ENCODE measurements at places on chromosomes 4 and X.

GRCh38 chr4:105952591-105952990 lies 57.3 kb downstream of the NPNT start:
- no peak for DNase-seq

GRCh38 chr4:2091990-2092668 lies 33.0 kb downstream of the NAT8L start:
- no peak for DNase-seq

- DNase-seq: no peak
Observed at GRCh38 chr4:83180431-83180968, 66.0 kb upstream of the PLAC8 start.

- DNase-seq: no peak
Observed at GRCh38 chr4:76990288-76991080, 40.9 kb downstream of the SEPTIN11 start.

GRCh38 chr4:148852092-148852699 lies 410.0 kb upstream of the NR3C2 start:
- no peak for DNase-seq

GRCh38 chr4:27161191-27161590 lies 300.6 kb downstream of the STIM2 start:
- no peak for DNase-seq

DNA sequence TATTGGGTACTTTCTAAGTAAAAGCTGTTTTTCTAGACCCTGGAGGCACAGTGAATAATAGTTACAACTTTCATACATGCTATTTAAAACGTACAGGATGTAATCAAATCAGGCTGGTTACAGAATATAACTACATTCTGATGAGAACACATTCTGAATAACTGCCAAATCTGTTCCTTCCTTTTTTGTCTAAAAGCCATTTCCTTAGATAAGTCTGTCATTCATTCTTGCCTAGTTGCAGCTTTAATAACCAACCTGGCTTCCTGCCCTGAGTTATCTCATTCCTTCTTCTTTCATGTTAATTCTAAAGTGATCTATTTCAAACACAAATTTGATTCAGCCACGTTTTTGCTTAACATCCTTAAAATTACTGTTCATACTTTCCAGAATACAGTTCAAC lies 189.7 kb upstream of the ITM2A start:
- no peak for DNase-seq

- DNase-seq: no peak
Observed at GRCh38 chr4:3329887-3330286, 37.1 kb downstream of the RGS12 start.
